ENCODE measurements at places on chromosomes 1 and 21.

DNA sequence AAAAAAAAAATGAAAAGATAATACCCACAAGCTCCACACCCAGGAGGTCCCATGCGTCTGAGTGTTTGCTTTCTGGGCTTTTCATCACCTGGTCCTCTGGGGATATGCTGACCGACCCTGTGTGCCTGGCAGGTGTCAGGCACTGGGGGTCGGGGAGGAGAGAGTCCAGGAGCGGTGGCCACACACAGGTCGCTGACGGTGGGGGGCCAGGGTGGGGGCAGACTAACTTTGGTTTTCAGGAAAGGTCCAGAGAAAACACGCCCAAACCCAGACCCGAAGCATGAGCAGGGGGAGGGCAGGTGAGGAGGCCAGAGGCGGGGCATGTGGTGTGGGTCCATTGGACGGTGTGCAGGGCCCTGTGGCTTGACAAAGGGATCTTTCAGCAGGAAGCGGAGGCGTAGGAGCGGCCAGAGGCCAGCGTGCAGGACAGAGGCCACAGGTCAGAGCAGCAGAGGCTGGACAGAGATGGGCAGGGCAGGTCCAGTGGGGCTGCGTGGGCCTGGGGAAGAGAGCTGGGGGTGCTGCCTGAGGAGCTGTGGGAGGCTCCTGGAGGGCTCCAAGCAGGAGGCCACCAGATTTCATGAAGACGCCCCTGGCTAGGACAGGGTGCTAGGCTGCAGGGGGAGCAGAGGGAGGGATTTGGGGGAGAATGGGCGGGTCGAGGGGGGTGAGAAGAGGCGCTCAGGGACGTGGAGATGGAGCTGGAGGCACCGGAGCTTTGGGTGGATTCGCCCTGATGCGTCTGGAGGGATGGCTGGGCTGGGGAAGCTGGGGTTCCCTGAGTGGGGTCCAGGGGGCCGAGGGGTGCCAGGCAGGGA lies 15.8 kb downstream of the RNF223 start:
- DNase-seq, result no peak

DNA sequence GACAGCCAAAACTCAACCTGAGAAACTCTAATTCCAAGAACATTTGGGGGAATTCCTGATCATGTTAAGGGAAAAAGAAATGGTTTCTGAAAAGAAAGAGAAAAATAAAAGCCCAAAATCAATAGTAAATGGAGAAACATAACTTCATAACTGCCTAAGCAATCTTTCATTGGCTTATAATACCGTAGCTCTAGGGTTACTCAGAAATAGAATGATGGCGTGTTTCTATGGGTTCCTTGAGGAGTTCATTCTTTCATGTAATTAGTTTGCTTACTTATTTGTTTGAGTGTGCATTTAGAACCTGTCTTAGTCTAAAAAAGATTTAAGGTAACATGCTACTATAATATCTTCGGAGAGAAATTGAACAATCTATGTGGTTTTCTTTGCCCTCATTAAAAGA lies 37.5 kb upstream of the FBXO28 start:
- no peak for DNase-seq

GRCh38 chr21:35294231-35294898 lies 245.3 kb upstream of the RUNX1 start:
- no peak for DNase-seq

DNA sequence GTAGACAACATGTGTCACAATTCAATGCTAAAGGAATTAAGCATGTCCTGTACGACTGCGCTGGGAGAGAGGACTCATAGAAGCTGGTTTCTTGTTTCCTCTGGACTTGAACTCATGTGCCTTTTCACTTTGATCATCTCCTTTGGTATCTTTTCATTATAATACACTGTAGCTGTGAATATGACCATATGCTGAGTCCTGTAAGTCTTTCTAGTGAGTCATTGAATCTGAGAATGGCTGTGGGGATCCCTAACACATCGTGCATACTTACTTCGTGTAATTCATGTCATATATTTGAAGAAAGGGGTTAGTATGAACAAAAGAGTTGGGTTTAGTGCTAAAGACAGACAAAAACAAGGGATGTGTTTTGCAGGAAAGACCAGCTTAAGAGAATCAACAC lies 148.1 kb upstream of the RUNX1 start:
- DNase-seq, result no peak

DNA sequence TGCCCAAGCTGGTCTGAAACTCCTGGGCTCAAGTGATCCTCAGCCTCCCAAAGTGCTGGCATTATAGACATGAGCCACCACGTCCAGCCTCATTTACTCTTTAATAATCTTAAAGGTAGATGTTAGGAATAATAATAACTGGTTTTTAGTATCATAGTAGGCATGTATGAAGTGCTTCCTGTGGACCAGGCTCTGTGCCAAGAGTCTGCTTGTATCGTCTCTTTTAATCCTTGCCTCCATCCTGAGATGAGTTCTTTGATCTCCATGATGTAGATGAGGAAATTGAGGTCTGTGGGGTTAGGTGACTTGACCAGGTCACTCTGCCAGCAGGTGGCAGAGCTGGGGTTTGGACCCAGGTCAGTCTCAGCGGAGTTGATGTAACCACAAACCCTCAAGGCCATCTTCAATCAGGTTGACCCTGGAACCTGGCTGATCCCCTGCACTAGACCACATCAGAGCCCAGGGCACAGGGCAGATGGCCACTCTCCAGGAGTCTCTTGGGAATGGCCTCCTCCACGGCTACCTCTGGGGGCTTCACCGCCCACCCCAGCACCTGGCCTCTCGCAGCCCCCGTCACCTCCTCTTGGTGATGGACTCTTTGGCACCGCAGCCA lies 11.3 kb downstream of the EFHD2 start:
- no peak for DNase-seq

DNA sequence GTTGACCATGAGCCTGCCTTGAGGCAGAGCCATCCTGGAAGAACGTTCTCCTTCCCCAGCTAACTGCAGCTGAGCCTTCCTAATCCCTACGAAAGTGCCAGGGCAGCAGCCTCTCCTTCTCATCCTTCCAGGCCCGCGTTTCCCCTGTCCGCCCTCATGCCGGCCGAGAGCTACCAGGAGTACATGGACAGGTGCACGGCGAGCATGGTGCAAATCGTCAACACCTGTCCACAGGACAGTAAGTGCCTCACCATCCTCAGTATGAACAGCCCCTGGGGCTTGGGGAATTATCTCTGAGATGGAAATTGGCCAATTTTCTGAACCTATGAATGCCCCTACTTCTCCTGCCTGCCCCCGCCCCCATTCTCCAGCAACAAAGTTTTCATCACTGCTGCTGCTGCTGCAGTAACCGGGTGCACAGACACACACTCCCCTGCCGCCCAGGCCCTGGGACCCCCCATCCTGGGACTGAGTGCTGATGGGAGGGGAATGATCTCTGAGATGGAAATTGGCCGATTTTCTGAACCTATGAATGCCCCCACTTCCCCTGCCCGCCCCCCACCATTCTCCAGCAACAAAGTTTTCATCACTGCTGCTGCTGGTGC lies 39.6 kb downstream of the UBASH3A start:
- no peak for DNase-seq

DNA sequence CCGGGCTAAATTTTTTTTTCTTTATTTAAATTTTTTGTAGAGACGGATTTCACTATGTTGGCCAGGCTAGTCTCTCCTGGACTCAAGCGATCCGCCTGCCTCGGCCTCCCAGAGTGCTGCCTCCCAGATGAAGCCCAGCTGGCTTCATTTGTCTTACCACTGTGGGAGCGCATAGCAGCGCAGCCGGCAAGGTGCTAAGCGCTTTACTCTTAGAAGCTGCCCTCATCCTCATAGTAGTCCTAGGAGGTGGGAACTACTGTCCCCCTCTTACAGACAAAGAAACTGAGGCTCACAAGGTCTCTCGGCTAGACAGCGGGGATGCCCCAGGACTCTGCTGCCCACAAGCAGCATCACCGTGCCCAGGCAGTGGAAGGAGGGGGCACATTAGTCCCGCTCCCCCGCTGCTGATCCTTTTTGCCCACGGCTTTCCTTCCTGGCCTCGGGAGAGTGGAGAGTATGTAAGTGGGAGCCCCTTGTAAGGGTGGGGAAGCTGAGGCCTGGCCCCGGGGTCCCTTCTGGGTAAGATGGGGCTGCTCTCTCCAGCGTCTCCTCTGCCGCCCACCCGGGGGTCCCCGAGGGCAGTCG lies 726 bp downstream of the TMEM54 start:
- no peak for DNase-seq

DNA sequence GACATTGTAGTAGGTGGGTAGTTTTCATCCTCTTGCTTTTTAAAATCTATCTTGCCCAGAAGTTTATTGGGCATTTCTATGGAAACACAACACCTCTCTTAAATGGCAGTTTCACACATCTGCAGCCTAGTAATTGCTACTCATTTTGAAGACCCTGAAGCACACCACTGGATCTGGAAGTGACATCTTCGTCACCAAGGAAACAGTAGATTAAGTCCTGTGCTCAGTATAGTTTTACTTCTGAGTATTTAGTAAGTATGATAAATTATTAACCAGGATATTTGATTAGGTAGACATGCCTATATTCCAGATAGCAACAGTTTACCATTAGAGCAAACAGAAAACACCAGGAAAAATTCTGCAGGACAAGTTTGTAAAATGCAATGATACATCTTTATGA lies 48.7 kb downstream of the UCK2 start:
- DNase-seq, result no peak

DNA sequence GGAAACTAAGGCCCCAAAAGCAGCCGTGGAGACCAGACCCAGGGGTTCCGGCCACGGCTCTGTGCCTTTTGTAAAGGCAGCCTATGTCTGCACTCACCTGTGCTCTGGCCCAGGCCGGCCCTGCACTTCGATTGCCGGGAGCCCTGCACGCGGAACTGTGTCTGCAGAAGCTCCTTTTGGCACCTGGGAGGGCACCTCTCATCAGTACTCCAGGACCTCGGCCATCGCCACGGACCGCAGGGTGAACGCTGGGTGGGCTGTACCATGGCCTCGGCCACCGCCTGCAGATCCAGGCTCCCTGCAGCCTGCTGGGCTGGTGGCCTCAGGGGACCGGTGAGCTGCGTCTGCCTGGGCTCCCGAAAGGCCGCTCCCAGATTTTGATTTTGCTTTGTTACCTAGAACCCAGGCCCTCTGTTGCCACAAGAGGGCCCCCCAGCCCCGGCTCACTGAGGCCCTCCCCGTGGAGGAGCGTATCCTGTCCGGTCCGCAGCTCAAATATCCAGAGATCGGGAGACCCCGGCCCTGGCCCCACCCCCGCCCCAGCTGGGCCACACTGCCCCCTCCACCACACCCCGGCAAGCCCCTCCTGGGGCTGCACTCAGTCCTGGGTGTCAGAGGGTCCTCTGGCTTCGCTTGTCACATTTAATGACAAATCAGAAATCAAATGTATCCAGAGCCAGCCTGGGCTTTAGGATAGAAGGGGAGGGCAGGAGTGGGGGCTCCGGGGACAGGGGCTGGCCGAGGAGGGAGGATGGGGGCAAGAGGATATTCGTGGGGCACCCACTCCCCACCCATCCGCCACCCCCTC lies 60.2 kb upstream of the PDE9A start:
- DNase-seq, result peak; percentile 80

DNA sequence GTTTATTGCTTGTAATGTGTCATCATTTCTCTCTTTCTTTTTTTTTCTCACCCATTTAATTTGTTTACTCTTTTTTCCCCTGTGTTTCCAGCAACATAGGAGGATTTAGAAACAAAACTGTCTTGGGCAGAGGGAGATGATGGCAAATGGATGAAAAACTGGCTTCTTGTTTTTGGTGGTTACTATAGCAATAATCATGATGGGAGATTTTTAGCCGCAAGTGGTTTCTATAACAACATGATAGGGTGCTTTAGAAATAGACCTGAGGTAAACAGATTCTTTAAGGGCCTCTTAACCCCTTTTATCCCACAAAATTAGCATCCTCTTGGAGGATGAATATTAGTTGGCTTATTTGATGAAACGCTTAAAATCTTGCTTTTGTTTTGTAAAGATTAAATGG lies 51.6 kb downstream of the CRB1 start:
- no peak for DNase-seq

- no peak for DNase-seq
These were observed 3.5 kb downstream of the OLFML2B start for GRCh38 chr1:162020150-162020549.

GRCh38 chr1:65011983-65012382 lies 45.6 kb upstream of the JAK1 start:
- DNase-seq, result peak; percentile 13
